ENCODE measurements at places on chromosomes 6 and 20.
A peak's percentile ranks its signal among the peaks of the same experiment; 100 is the strongest.

GRCh38 chr6:44498436-44498835 lies 110.9 kb downstream of the CDC5L start:
- no peak for DNase-seq
- no peak overlapping the region for H3K4me3 ChIP-seq
- no peaks in the 10 kb centered on the region for H3K4me1 ChIP-seq
- H3K36me3 ChIP-seq = no peaks in the 10 kb centered on the region

DNA sequence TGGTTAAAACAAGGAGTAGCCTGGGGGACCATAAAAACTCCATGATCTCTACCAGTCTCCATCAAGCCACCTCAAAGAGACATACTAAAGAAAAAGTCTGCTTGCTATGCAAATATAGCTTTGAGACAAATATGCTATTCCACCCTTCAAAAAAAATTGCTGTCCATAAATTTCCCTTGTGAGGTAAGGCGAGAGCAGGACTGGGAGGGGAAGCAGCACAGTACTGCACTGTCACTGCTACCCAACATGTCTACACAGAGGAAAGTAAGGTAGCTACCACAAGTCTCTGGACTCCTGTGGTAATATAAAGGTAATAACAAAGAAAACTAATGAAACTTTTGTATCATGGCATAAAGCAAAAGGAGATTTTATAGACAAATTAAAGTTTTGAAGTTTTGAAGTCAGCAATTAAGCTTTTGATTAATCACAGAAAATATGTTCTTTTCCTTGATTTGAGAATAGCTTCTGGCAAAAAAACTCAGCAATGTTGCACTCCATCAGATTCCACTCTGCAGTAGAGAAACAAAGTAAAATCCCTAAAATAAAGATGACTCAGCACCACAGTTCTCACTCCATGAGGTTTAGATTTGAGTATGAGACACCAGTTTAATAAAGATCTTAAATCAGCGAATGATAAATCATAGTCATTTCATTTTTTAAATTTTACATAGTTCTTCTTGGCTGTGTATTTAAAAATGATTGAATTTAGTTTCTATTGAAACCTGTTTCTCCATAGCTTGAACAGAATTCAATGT lies 602.4 kb downstream of the COL12A1 start:
- no peaks in the 10 kb centered on the region for H3K27me3 ChIP-seq
- H3K4me1 ChIP-seq = no peaks in the 10 kb centered on the region
- H3K4me3 ChIP-seq = no peak overlapping the region
- DNase-seq = no peak
- no peaks in the 10 kb centered on the region for H3K36me3 ChIP-seq
- H3K27ac ChIP-seq = no peak overlapping the region

DNA sequence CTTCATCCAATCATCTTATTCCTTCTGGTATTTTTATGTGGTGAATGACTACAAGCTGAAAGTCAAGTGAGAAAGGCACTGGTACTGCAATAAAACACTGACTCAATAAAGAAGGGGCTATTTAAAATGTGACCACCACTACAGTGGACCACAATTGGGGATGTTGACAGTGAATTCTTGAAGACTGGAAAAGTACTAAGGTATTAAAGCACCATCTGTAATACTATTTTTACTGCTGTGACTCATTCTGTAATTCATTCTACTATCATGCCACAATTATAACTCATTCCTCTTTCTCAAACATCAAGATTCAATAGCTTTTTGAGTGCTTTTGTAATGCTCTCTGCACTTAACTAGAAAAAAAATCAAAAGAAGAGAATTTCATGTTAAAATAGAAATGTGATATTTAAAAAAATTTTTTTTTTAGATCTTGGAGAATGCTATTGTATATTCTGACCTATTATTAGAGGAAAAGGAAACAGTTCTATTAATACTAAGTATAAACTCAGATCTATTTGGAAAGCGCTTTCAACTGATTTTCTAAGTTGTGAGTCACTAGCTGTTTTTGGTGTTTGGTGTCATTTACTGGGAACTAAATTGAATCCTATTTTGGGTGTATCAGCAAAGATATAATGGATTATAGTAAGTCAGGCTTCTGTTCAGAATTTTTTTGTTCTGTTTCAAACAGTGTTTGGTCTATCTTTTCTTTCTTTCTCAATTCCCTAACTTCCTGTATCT lies 104.7 kb upstream of the TMEM170B start:
- no peak overlapping the region for H3K27ac ChIP-seq
- no peak for DNase-seq
- no peaks in the 10 kb centered on the region for H3K27me3 ChIP-seq
- peaks cover 8% of the 10 kb centered on the region for H3K4me1 ChIP-seq
- H3K36me3 ChIP-seq = no peaks in the 10 kb centered on the region

- H3K4me1 ChIP-seq = no peaks in the 10 kb centered on the region
- H3K4me3 ChIP-seq = no peak overlapping the region
- no peaks in the 10 kb centered on the region for H3K27me3 ChIP-seq
- peak; percentile 58 for DNase-seq
Measured at GRCh38 chr6:137571854-137572253, 77.7 kb upstream of the OLIG3 start.

DNA sequence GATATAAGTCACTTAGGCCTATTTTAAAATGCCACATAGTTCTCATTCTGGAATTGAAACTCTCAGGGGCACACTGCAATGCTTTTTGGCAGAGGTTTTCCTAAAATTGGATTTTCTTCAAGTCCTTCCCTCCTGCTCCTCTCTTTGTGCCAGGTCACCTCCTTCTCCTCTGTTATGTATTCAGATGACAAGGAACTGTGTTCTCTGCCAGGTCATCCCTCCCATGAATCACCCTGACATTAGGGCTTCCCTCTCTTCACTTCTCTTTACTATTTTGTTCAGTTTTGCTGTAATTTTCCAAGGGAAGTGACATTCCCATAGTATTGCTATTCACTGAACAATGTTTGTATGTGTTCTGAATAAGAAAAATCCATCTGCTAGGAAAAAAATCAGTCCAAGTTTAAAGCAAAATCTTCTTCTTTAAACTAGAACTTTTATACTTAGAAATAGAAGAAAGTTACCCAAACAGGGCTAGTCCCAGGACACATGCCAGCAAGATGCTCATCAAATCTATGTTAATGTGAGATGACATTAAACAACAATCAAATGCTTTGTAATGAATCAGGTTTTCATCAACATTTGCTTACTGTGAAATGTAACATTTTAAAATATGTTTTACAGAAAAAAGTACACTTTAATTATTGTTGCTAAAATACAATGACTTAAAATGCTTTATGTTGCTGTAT lies 461.1 kb downstream of the MMUT start:
- no peak overlapping the region for H3K4me3 ChIP-seq
- H3K27ac ChIP-seq = no peak overlapping the region
- DNase-seq = no peak
- H3K27me3 ChIP-seq = no peaks in the 10 kb centered on the region

- no peaks in the 10 kb centered on the region for H3K4me1 ChIP-seq
- H3K27me3 ChIP-seq = no peaks in the 10 kb centered on the region
- no peak overlapping the region for H3K4me3 ChIP-seq
- DNase-seq = no peak
- no peak overlapping the region for H3K27ac ChIP-seq
Measured at GRCh38 chr6:170248111-170248805, 42.6 kb downstream of the DLL1 start.

DNA sequence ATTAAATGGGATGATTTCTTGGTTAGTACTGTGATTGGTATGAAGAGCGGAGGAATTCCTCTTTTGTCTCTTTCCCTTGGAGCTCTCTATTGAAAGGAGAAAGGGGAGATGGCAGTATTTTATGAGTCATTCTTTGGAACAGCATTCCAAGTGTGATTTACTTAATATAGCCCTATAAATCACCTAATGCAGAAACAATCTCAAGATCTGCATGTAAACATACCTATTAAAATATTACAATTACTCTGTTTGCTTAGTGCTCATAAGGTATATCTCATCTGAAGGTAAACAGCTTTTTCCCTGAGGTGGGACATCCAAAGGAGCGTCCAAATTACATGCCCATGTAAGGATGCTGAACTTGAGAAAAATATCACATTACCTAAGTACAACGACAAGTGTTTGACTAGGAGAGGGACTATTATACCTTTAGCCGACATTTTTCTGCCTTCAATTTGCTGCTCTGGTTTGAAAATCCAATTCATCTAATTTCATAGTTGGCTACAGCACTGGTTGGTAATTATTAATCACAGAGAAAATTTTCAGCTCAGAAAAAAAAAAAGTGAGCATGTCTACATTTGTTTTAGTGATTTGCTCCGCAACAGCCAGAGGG lies 229.0 kb downstream of the FOXC1 start:
- H3K27me3 ChIP-seq = no peaks in the 10 kb centered on the region
- DNase-seq = no peak
- H3K36me3 ChIP-seq = no peaks in the 10 kb centered on the region
- H3K4me1 ChIP-seq = no peaks in the 10 kb centered on the region
- H3K27ac ChIP-seq = no peak overlapping the region

GRCh38 chr6:36095497-36096391 lies 34.6 kb upstream of the MAPK13 start:
- peaks cover 6% of the 10 kb centered on the region for H3K36me3 ChIP-seq
- no peaks in the 10 kb centered on the region for H3K27me3 ChIP-seq
- H3K4me3 ChIP-seq = no peak overlapping the region

DNA sequence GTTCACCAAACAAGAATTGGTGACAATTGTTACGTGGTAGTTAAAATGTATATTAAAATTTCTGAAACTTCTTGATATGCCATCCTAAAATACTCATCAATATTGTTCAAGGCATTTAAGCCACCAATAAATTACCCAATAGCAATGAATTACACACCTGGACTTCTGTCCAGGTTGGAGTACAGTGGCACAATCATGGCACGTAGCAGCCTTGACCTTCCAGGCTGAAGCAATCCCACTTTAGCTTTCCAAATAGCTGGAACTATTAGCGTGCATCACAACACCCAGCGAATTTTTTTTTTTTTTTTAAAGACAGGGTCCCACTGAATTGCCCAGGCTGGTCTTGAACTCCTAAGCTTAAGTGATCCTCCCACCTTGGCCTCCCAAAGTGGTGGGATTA lies 17.2 kb downstream of the SRPK1 start:
- no peaks in the 10 kb centered on the region for H3K4me1 ChIP-seq
- no peak for DNase-seq

- no peak overlapping the region for H3K4me3 ChIP-seq
- H3K4me1 ChIP-seq = no peaks in the 10 kb centered on the region
- H3K27ac ChIP-seq = no peak overlapping the region
- H3K36me3 ChIP-seq = no peaks in the 10 kb centered on the region
- no peaks in the 10 kb centered on the region for H3K27me3 ChIP-seq
- DNase-seq = no peak
Measured at GRCh38 chr6:20870493-20870892, 336.2 kb downstream of the CDKAL1 start.

DNA sequence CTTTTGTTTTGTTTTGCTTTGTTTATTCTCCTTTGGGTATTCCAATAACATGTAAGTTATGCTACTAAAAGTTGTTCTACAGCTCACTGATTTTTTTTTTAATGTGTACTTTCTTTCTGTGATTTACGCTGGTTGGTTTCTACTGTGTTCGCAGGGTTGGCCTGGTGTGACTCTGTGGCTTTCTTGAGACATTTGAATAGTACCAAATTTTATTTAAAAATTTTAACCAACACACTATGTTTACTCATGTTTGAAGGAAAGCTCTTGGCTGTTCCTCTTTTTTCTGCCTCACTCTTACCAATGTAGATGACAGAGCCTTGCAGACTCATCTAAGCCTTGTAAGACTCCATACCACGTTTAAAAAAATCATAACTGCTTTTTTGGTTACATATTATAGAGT lies 1784.9 kb upstream of the DEFB115 start:
- H3K4me3 ChIP-seq = no peak overlapping the region
- DNase-seq = no peak
- H3K27ac ChIP-seq = no peak overlapping the region
- no peaks in the 10 kb centered on the region for H3K4me1 ChIP-seq
- no peaks in the 10 kb centered on the region for H3K36me3 ChIP-seq

DNA sequence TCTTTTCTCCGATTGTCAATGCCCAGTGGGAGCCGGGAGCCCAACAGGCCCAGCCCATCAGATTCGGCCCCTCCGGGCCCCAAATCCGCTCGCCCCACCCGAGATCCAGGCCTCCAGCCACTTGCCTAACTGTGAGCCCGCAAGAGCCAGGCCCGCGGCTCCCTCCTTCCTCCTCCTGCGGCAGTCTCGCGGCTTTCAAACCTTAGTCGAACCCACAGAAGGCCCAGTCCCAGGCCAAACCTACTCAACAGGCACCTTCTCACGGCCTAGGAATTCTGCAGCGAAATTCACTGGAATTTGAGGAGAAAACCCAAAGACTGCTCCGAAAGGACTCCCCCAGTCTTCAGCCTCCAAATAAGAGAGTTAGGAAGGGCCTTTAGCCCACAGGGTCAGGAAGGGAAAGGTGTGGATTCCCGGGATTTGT lies 2.8 kb upstream of the TFAP2A start:
- peaks cover 87% of the 10 kb centered on the region for H3K27me3 ChIP-seq
- DNase-seq = no peak
- H3K4me3 ChIP-seq = no peak overlapping the region
- H3K4me1 ChIP-seq = peaks cover 30% of the 10 kb centered on the region
- no peaks in the 10 kb centered on the region for H3K36me3 ChIP-seq
- H3K27ac ChIP-seq = no peak overlapping the region

- peak overlapping the region; percentile 70 for H3K27ac ChIP-seq
- peak overlapping the region; percentile 38 for H3K4me3 ChIP-seq
- H3K36me3 ChIP-seq = peaks cover 38% of the 10 kb centered on the region
- H3K4me1 ChIP-seq = peaks cover 94% of the 10 kb centered on the region
- DNase-seq = no peak
- no peaks in the 10 kb centered on the region for H3K27me3 ChIP-seq
Measured at GRCh38 chr6:24909241-24910216, 26.2 kb downstream of the RIPOR2 start.

- H3K27me3 ChIP-seq = no peaks in the 10 kb centered on the region
- H3K4me1 ChIP-seq = no peaks in the 10 kb centered on the region
- DNase-seq = no peak
- H3K4me3 ChIP-seq = no peak overlapping the region
- no peaks in the 10 kb centered on the region for H3K36me3 ChIP-seq
- H3K27ac ChIP-seq = no peak overlapping the region
Measured at GRCh38 chr6:19009769-19010168, 622.6 kb downstream of the RNF144B start.

GRCh38 chr6:166707045-166707444 lies 80.0 kb upstream of the RPS6KA2 start:
- no peak overlapping the region for H3K27ac ChIP-seq
- no peak for DNase-seq
- H3K36me3 ChIP-seq = no peaks in the 10 kb centered on the region
- no peaks in the 10 kb centered on the region for H3K4me1 ChIP-seq
- no peaks in the 10 kb centered on the region for H3K27me3 ChIP-seq

GRCh38 chr6:82176616-82177015 lies 70.9 kb downstream of the IBTK start:
- H3K27ac ChIP-seq = no peak overlapping the region
- H3K4me1 ChIP-seq = no peaks in the 10 kb centered on the region
- H3K4me3 ChIP-seq = no peak overlapping the region
- H3K36me3 ChIP-seq = peaks cover 29% of the 10 kb centered on the region
- no peak for DNase-seq

DNA sequence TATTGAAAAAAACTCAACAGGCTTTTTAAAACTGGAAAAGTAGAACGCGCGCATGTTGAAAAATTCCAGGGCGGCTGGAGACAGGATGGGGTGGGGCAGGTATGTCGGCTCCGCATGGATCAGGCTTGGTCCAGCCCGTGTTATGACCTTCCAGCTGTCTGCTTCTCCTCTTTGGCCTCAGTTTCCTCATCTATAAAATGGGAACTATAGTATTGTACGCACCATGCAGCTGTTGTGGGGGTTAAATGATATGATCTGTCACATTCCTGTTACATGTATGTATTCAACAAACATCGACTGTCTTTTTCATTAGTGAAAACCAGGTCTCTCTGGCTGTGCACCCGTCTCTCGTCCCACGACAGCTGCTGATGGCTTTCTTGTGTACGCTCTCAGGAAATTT lies 18.8 kb downstream of the PHACTR3 start:
- H3K4me3 ChIP-seq = no peak overlapping the region
- H3K27me3 ChIP-seq = no peaks in the 10 kb centered on the region
- no peaks in the 10 kb centered on the region for H3K4me1 ChIP-seq
- H3K27ac ChIP-seq = no peak overlapping the region

All from CD4-positive, alpha-beta memory T cell (primary cell).